Stimulated activated CD8-positive, alpha-beta memory T cell treated with anti-CD3 and anti-CD28 coated beads, Interleukin-7, amount 100 ng/mL, for 48 hours (primary cell): ENCODE measurements at places on chromosomes 13 and 19.

DNA sequence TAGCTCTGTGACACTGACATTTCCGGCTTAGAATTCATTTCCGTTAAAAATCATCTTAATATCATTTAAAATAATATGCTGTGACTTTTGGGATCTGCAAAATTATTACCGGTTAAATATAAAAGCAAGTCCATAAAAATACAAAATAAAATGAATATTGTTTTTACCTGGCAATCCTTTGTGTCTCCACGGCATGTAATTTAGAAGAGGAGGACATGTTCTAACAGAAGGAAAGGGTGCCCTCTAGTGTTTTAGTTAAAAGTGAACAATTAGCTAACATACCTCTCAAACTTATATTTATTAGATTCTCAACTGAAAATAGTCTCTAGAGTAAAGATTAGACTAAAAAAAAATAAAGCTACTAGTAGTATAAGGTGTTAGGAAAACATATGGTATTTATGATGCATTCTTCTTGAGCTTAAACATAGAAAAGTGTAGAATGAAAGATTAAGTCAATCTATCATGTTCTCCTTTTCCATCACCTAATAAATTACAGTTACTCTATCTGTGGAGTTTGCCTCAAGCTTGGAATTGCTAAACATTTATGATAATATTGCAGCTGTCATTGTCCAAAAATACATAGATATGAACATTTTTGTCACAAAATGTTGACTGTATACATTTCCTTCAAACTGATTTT, 676.7 kb upstream of the SPRY2 start:
- DNase-seq = no peak

GRCh38 chr13:69450245-69450644, 657.4 kb upstream of the ATXN8OS start:
- no peak for DNase-seq

- DNase-seq = no peak
Observed at GRCh38 chr19:805600-806550, 8.6 kb downstream of the PTBP1 start.

- DNase-seq = no peak
Observed at GRCh38 chr13:38960175-38960574, 30.5 kb downstream of the STOML3 start.

- DNase-seq = no peak
Observed at GRCh38 chr19:19602136-19602712, 16.3 kb downstream of the PBX4 start.

DNA sequence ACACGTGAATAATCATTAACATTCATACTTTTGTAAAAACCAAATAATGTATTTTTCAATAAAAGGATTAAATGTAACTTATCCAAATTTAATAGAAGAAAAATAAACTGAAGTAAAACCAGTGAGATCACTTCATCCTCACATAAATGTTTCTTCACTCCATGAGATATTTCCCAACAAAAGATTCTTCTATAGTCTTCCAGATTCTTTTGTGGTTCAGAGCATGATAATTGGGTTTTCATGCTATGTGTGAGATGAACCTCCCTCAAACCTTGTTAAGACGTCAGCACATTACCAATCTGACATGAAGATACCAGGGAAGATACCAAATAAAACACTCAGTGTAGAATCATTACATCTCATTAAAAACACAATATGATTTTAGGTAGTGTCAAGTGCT, 62.9 kb upstream of the OXGR1 start:
- no peak for DNase-seq

- DNase-seq = no peak
Observed at GRCh38 chr19:31863122-31863521, 482.3 kb upstream of the ZNF507 start.

DNA sequence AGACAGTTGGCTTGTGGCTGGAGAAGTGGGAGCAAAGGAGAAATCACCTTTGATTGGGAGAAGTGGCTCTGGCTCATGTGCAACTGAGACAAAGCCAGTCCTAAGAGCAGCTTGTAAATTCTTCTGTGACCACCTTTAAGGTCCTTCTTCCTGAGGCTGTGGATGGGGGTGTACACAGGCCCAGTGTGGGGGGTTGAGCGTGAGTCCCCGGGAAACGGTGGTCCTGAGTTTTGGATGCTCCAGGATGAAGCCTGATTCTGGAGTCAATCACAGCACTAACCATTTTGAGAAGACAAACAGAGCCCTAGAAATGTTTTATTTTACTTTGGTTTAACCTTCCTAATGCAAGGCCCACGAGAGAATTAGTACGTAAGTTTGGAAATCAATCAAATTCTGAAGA, 3.9 kb upstream of the CEBPA start:
- no peak for DNase-seq

- DNase-seq = no peak
Observed at GRCh38 chr13:102443249-102443648, 41.4 kb upstream of the FGF14 start.

DNA sequence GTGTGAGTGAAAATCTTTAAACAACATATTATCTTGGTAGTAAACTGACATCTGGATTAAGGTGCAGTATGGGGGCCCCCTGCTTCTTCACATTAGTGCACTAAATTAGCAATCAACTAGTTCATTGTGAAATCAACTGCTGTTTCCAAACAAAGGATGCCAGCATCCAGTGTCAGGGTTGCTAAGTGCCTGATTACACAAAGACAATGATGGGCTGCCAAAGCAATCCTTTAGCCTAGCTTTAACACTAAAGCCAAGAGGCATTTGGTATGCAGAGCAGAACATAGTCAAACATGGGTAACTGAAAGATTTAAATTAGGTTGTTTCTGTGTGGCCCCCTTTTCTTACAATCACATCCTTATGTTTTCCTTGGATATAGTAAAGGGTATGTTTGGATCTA, 543.1 kb upstream of the SLITRK5 start:
- no peak for DNase-seq

- DNase-seq = no peak
Observed at GRCh38 chr13:29902632-29903305, 52.4 kb upstream of the UBL3 start.

- DNase-seq = no peak
Observed at GRCh38 chr19:51430221-51430620, 12.8 kb upstream of the SIGLEC10 start.
